ENCODE measurements at places on chromosomes 6 and 20.

DNA sequence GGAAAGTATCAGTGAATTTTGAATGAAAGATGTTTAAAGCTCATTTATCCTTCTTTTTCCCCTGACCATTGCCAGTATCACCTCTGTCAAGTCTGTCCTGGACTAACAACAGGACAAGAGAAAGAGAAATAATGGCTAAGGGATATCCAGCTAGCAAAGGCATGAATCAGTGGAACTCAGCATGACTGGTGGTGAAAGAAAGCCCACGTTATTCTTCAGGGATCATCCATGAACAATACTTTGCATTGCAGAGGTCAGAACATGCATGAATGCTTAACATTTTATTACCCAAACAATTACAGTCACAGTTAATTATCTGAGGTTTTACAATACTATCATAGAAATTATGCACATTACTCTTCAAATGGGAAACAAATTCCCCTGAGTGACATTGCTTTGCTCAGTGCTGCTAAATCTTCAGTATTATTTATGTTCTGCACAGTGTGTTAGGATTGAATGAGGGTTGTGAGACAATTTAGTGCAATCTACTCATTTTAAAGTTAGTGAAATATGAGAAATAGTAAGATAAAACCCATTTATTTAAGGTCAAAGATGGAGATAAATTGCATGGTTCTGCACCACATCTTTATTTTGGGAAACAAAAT lies 350.7 kb downstream of the KHDRBS2 start:
- no peak for DNase-seq

GRCh38 chr6:170476360-170476759 lies 76.7 kb downstream of the PSMB1 start:
- DNase-seq, result no peak

DNA sequence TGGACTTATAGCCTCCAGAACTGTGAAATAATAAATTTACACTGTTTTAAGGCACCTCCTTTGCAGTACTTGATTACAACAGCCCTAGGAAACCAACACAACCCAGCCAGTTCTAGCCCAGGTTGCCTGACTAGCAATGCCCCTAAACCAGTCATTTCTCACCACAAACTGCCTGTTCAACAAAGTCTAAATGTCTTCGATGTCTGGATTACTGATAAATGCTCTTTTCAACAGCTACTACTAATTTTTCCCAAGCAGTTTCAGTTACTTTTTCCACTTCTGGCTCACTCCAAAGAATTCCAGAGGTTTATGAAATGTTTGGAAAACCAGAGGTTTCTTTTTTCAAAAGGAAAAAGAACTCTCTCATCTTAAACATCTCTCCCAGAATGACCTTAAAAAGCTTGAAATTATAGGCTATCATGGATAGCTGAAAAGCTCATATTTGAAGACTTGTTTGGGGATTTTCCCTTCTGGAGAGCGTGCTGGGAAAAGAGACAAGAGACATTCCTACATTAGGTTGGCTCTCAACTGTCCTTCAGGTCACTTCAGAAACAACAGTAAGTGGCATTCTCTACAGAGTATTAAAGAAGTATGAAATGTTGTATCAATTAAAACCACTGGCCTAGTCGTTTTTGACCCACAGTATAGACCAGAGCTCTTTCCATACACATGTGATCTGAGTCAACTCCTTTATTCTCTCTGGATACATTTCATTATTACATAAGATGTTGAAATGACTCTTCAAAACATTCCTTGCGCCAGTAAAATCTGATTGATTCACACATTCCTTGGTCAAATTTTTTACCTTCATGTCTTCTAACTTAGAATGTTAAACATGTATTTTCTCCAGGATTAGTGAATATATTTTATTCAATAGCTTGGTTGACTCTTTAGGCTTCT lies 265.9 kb downstream of the COL12A1 start:
- DNase-seq, result no peak

DNA sequence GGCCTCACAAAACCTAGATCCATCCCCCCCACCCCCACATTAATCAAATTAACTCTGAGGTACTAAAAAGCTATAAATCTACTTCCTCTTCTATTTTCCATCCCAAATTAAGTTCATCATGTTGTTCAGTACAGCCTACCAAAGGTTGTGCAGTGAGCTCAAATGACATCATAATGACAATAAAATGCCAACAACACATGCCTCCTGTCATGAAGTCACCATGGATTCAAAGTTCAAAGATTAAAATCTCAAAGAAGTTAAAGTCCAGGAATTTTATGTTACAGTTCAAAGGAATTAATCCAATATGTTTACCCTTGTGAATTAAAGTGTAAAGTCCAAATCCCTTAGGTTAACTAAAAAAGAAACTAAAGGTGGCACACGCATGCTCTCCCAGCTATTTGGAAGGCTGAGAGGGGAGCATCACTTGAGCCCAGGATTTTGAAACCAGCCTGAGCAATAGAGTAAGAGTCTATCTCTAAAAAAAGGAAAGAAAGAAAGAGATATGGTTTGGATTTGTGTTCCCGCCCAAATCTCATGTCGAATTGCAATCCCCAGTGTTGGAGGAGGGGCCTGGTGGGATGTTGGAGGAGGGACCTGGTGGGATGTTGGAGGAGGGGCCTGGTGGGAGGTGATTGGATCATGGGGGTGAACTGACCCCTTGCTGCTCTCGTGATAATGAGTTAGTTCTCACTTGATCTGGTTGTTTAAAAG lies 25.7 kb upstream of the SIRT5 start:
- no peak for DNase-seq

- DNase-seq, result no peak
Observed at GRCh38 chr6:32932132-32932868, 8.5 kb downstream of the HLA-DMB start.

DNA sequence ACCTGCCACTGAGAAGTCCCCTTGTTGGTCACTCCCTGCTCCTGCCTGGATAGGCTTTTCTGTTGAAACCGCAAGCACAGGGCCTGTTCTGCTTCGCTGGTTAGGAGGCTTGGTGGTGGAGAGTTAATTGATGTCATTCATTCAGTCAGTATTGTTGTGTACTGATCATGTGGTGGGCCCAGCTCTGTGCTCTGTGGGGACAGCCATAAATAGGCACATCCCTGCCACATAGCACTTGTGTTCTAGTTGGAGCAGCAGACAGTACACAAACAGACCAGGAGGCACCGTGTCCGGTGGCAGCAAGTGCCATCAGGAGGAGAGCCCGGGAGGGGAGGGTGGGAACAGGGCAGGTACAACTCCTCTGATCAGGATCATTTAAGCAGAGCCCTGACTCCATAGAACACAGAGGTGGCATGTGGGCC lies 155.2 kb upstream of the INSM1 start:
- no peak for DNase-seq

DNA sequence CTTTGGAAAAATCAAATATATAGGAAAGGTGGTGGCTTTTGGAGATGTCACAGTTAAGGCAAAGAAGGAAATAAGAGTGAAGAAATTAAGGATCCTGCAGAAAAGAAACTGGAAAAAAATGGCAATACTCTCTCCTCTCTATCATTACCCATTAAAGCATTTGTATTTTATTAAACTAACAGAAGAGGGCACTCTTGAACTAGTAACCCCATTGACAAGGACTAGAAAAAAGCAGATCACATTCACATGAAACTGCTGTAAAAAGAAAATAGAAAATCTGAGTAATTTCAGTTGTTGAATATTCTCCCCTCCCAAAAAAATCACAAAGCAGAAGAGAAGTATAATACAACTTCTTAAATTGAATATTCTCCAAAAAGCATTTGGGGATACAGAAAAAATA lies 104.1 kb upstream of the SLC35B3 start:
- no peak for DNase-seq

- DNase-seq, result no peak
Observed at GRCh38 chr6:119170447-119171087, 92.1 kb upstream of the FAM184A start.

GRCh38 chr6:143949535-143949934 lies 58.5 kb downstream of the PLAGL1 start:
- no peak for DNase-seq

- peak; percentile 39 for DNase-seq
Observed at GRCh38 chr20:32743237-32744112, at the start of gene COMMD7. COMMD7 (minus strand) TSS chr20:32743467; CDS start chr20:32743391, 76 bp downstream.

- DNase-seq, result no peak
Observed at GRCh38 chr20:52103913-52104545, 87.5 kb downstream of the ZFP64 start.

- no peak for DNase-seq
Observed at GRCh38 chr6:62367601-62368000, 81.6 kb upstream of the KHDRBS2 start.
